ENCODE measurements at places on chromosomes 1 and 21.

GRCh38 chr1:146051452-146051851 is 29.9 kb upstream of the HJV start:
- DNase-seq, result no peak

GRCh38 chr1:41629571-41629970 is 145.1 kb upstream of the EDN2 start:
- DNase-seq, result peak; percentile 45

DNA sequence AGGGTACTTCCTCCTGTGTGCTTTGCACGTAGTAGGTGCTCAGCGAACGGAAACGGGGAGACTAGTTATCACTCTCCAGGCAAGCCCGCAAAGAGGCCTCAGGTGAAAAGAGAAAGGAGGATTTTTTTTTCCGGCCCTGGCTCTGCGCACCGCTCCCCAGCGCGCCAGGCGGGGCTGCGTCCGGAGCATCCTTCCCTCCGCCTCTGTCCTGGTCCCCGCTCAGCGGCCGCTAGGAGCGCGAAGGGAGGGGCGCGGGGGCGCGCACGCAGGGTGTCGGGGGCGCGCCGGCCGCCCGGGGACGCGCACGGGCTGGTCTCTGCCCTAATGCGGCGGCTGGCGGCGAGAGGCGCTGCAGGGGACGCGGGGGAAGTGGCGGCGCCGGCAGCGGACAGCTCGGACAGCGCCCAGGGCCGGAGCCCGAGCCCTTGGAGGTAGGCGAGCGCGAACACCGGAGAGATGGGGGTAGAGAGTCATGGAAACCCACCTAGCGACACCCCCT is 42.3 kb upstream of the NFASC start:
- DNase-seq, result no peak

DNA sequence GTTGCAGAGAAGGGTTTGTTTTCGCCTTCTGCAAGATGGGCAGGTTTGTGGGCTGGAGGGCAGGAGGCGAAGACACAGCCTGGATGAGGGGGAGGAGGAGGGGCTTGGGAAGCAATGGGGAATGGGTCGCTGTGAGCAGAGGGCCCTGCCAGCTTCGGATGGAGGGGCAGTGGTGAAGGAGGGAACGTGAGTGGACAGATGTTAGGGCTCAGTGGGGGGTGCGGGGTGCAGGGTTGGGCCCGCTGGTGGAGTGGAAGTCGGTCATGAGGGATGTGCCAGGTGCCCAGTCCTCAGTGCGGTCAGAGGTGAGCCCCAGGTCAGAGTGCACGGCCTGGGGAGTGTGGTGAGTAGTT is 55.5 kb upstream of the ABCG1 start:
- DNase-seq, result no peak

GRCh38 chr1:33390542-33390941 is 40.4 kb downstream of the PHC2 start:
- no peak for DNase-seq

DNA sequence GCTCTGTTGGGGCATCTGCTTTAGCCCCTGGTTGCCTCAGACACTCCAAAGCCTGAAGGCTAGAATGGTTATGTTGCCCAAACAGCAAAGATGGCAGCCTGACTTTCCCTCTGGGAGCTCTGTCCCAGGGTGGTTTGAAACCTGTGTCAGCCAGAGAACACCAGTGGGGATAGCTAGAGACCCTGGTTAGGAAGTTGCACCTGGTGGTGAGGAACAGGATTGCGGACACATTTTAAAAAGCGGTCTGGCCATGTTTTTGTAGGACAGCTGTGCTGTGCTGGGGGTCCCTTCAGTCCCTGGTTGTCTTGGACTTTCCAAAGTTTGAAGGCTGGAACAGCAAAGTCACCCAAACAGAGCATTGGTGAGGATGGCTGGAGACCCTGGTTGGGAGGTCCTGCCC is 87.8 kb downstream of the DNM3 start:
- DNase-seq, result no peak

DNA sequence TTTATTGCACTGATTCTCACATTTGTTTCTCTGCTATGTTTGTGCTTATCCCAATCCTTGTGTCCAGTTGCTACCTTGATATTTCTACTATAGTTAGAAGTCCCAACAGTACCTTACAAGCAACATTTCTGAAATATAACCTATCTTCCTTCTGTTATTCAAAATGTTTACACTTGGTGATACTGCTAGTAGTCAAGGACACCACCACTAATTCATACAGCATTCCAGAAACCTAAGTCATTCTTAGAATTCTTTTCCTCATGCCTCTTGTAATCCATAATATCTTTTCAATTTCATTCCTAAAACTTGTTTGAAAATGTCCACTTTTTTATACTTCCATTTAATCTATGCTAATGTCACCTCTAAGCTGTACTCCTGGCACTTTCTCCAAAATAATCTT is 2132.1 kb downstream of the NCAM2 start:
- DNase-seq, result no peak

DNA sequence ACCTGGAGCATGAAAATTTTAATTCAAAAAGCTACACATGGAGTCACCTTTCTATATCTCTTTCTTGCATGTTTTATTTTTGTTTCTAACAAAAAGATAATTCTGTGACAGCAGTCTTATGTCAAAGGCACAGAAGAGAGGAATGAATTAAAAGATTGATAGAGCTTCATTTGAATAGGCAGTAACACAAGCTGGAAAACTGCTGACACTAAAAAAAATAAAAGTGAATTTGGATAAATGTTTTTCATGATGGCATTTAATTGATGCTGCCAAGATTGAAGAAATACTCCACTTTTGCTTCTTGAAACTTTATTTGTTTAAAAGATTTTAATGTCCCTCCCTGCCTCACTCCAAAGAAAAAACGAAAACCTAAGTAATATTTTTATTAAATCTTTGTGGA is 887.4 kb downstream of the PLA2G4A start:
- DNase-seq, result no peak

DNA sequence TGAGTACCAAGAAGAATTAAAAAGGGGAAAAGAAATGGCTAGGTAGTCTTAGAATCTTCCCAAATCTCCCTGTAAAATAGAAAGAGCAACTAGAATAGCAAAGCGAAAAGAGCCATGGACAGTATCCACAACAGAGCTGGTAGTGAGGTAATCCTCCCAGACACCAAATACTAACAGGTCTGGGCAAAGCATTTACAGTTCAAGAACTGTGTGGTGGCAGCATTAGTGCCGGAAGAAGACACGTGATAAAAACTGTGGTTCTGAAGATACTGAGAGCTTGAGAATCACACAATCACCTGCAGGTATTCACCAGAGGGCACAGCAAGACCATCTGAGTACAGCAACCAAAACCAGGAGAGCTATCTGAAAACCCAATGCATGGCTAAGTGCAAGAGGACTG is 31.8 kb upstream of the OLIG2 start:
- DNase-seq, result peak; percentile 43

GRCh38 chr1:35560256-35561225 is 2.9 kb downstream of the NCDN start:
- no peak for DNase-seq

- no peak for DNase-seq
Measured at GRCh38 chr1:178098262-178098661, 4.4 kb downstream of the RASAL2 start.

- no peak for DNase-seq
Measured at GRCh38 chr1:91783423-91784170, 102.4 kb downstream of the TGFBR3 start.

- DNase-seq, result no peak
Measured at GRCh38 chr1:183635099-183635605, 431 bp downstream of the ARPC5 start.

DNA sequence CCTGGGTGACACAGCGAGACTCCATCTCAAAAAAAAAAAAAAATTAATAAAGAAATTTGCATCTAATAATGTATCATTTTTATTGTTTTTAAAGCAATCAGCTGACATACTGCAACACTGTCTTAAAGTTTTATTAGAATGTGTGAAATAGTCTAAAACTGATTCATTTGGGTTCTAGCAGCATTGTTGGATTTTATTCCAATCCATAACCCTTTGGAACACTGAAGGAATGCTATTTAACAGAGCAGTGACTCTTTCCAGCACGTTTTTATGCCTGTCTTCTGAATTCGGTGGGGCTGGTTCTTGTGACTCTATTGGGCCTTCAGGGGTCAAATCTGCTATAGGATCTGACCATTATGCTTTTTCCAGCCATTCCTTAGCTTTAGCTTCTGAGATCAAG is 18.2 kb upstream of the FMO4 start:
- no peak for DNase-seq

DNA sequence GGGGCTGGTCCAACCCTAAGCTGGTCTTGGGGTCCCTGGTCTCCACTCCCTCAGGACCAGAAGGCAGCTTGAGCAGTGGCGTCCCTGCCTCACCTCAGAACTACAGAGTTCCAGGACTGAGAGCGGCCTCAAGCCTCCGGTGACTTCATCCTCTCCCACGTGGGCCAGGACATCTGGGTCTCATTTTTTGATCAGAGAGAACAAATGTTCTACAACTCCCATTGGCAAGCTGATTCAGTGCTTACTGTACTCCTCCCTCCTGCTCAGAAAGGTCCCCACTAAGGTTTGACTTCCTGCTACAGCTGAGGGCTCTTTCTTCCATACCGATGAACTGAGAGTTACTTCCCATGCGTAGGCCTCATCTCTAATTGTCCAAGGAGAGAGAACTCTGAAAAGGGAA is 78.5 kb downstream of the PLXNA2 start:
- no peak for DNase-seq

DNA sequence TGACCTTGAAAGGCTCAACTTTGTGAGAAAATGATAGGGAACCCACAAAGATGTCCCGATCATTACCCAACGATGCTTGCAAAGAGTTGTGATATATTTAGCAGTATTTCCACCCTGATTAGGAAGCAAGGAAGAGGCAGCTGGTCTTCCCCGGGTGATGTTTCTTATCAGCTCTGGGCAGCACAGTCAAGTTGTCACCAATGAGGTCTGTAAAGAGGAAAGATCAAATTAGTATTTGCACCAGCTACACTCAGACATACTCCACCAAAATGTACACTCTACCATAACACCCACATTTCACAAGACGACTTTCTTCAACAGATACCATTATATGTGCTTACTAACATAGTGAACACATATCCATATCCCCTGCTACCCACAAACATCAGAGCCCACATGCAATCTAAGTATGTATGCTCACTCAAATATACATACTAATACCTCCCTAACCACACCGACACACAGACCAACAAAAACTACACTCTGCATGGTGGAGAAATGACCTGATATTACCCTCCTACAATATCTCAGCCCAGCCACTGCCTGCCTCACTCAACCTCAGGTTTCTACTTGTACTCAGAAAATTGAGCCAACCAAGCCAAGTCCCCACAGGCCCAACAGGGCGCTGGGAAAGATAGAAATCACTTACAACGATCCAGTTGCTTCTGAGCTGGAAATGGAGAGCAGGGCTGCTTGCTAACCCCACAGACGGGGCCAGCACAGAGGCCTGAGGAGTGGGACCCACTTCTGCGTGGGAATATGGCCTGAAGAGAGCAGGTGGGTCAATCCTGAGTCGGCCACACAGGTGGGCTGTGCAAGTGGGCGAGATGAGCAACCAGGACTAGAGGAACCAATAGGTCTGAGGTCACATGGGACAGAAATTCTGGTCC is 4.6 kb upstream of the BTG2 start:
- peak; percentile 67 for DNase-seq

GRCh38 chr1:39195166-39196111 is 9.1 kb upstream of the MACF1 start:
- DNase-seq, result no peak

GRCh38 chr1:84267476-84267875 is 34.0 kb upstream of the SAMD13 start:
- DNase-seq, result no peak

- no peak for DNase-seq
Measured at GRCh38 chr1:74908131-74908530, 175.2 kb downstream of the TYW3 start.

DNA sequence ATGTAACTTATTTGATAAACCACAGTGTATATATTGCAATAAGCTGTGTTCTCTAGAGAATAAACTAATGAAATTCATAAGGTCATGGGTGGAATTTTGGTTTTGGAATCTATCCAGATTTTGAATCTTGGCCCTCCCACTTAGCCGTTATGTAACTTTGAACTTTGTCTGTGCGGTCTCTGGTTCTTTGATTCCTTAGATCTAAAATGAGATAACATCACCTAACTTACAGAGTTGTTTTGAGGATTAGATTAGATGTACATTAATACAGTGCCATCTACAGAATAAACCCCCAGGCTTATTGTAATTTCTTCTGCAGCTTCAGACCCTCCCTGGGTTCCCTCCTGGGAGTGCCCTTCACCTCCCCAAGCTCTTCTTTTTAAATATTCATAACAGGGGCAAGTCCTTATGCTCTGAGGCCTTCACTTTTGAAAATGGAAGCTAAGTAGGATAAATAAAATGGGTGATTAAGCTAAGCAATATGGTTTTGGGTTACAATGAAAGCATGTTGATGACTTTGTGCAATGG is 124.3 kb downstream of the ATG4C start:
- no peak for DNase-seq

DNA sequence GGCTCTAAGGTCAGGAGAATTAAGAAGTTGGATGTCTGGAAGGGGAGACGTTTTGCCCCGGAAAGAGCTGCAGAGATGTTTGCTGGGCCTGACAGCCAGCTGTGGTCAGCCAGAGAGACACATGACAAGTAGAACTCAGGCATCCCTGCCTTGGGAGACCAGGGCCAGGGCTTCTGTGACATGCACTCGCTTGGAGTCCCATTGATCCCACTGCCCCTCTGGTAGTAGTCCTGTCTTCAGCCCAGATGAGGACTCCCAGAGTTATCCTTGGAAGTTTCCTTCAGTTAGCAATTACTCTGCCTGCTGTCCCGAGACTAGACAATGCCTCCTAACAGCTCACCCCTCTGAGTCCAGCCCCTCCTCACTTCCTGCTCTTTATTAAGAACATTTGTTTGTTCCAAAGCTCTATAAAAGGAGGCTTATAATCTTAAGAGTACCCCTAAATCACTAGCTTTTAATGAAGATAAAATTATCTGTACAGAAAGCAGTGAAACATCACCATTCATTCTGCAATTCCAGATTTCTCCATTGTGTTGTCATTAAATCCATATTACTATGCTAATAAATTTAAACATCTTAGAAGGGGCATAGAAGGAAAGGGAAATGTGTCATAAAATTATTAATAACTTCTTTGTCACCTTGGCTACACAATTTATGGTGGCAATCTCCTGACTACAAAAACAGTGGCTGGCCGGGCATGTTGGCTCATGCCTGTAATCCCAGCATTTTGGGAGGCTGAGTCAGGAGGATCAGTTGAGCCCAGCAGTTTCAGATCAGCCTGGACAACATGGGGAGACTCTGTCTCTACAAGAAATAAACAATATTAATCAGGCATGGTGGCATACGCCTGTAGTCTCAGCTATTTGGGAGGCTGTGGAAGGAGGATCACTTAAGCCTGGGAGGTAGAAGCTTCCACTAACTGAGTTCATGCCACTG is 94.2 kb downstream of the KCNK1 start:
- peak; percentile 44 for DNase-seq

GRCh38 chr1:112702420-112703261 is 4.3 kb downstream of the RHOC start:
- DNase-seq, result no peak

Measured in bronchial epithelial cell (primary cell).